ENCODE measurements at places on chromosomes 2 and 18.

- no peak for DNase-seq
These were observed 485.7 kb downstream of the TXNL1 start for GRCh38 chr18:56152551-56153310.

DNA sequence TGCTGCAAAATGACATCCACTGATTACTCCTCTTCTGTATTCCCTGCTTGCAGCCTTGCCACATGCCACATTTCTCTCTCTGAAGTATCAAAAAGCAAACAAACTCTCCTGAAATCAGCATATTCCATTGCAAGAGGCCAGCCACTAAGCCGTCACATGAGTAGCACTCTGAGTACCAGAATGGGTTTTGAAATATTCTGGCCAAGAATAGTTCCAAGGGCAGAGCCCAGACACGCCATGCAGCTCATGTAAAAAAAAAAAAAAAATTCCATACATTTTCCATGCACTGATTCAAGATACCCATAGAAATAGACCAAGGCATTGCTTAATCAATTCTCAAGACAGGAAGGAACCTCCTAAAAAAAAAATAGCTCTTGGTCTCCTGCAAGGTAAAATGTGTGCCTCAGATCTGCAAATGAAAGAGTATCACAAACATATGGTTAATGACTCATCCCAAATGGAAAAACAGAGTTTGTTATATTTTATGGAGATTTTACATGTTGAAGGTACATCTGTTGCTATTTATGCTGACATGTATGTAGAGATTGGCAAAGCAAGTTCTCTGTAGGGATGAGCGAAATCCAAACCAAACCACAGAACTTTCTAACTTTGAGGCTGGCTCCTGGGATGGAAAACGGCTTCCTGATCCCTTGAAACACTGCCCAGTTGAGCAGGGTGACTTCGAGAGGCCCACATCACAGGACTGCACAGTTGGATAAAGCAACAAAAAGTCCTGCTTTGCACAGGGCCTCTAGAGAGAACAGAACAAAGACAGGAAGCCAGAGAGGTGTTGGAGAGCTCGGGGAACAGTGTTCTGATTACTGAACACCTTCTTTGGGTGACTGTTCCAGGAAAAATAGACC, 346.2 kb downstream of the ZNF521 start:
- DNase-seq = no peak

GRCh38 chr18:63819786-63820185, 44.6 kb downstream of the SERPINB7 start:
- no peak for DNase-seq

GRCh38 chr2:223005496-223005895, 46.5 kb upstream of the KCNE4 start:
- DNase-seq = no peak

- no peak for DNase-seq
These were observed 354.5 kb downstream of the PID1 start for GRCh38 chr2:228916416-228917090.

DNA sequence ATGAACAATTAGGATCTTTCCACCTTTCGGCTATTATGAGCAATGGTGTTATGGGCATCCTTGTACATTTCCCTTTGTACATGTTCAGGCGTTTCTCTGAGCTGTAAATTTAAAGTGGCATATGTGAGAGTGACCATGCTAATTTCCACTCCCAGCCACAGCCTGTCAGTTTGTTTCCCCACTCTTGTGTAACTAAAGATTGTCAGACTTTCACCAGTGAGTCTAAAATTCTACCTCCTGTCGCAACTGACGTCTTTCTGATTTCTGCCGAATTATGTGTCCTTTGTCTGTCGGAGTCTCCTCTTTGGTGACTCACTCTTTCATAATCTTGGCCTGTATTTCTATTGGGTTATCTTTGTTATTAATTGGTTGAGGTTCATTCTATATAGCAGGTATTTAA, 50.7 kb downstream of the TRAPPC12 start:
- DNase-seq = no peak

- no peak for DNase-seq
These were observed 101.5 kb upstream of the GRB14 start for GRCh38 chr2:164722616-164723338.

- DNase-seq = no peak
These were observed 302.6 kb upstream of the SLC14A2 start for GRCh38 chr18:45312555-45313126.

DNA sequence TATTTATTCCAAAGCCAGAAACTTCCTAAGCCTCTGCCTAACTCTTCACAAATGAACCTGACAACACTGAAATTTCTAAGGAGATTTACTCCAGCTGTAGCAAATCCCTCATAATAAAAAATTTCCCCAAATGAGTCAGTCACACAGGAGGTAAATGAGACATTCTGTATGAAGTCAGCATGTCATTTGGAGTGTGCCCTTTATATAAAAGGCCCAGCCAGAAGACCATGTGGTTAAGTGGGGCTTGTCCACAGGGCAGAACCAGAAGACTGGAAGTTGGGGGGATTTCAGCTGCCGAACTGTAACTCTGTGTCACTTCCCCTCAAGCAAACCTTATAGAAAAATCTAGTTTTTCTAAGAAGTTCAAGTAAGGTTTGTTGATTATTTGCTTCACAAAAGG, 30.2 kb downstream of the NRP2 start:
- no peak for DNase-seq

DNA sequence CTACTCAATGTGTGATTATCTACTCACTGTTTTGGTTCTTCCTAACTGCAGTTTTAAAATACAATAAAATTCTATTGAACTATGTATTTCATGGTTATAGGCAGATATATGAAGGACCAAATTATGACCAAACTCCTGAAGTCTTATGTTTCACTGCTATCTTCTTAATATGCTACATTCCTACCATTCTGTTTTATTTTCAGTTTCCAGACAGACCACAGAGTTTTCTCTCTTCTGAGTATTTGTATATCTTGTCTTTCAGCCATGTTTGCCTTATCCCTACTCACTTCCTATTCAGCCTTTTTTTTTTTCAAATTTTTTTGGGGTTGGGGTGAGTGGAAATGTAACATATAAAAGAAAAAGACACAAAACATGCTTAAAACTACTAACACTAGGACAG, 6.3 kb downstream of the RFTN2 start:
- DNase-seq = no peak

DNA sequence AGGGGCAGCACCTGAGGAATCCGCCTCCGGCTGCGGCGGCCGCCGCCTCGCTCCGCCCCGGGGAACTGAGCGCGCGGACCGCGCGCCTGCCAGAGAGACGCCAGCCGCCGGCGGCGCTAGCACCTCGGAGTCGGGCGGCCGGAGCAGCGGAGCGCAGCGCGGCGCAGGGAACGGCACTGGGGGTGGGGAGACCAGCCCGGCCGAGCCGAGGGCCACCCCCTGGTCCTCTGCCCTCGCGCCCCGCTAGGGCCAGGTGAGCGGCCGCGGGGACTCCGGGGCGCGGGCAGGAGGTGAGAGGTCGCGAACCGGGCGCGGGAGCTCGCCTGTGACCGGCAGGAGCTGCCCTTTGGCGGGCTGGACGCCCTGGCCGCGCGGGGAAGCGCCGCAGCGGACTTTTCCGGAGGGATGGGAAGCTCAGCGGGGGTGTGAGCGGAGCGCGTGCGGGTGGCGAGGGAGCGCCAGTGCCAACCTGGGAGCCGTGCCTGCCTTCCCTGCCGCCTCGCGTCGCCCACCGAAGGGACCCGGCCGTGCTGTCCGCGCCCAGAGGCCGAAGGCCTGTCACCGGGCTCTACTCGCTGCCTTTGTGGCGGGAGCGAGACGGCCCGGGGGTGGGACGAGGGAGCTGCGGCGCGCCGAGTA, at the start of gene GREB1L:
GREB1L (plus strand) TSS at position 92 of the 639 bp plus-strand sequence. CDS start 141,287 bp downstream, outside the sequence.
- no peak for DNase-seq

GRCh38 chr2:26347286-26347865, 787 bp upstream of the ADGRF3 start:
- DNase-seq = no peak

DNA sequence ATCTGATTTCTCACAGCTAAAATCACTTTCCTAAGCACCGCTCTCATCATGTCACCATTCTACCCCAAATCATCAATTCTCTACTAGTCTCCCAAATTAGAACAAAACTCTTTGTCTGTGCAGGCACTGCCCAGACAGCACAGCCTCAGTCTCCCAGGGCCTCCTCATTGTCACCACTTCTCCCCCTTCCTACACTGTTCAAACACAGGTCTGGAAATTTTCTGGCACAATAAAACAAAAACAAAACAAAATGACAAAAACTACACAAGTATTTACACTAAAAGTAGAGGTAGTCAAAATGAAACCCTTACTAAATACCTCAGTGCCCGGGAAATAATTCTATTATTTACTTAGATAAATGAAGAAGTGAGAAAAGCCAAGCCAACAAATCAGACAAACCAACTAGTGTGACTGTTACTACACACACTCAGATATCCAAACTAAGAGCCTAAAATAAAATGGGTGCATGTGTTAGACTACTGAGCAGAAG, 156.2 kb upstream of the DNMT3A start:
- DNase-seq = no peak
